T-helper 1 cell (primary cell): ENCODE measurements at places on chromosomes 3 and 15.
A peak's percentile ranks its signal among the peaks of the same experiment; 100 is the strongest.

DNA sequence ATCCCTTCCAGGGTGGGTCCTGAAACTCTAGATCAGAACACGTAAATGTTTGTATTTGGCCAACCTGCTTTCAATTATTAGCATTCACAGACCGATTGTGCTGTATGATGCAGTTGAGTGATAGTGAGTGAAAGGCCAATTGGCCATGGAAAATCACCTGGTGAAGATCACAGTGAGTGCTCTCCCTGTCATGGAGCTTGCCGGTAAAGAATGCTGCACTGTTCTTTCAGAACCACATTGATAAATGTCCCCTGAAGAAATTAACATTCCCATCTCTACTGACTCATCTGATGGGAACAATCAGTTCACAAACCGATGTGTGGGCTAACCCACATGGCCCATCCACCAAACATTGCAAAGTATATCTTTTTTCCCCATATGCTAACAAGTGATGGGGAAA lies 324.8 kb upstream of the TBL1XR1 start:
- no peak for DNase-seq

GRCh38 chr15:50764461-50765194 lies 878 bp downstream of the SPPL2A start:
- DNase-seq = no peak

GRCh38 chr3:40725031-40725430 lies 200.3 kb downstream of the ZNF621 start:
- DNase-seq = no peak

DNA sequence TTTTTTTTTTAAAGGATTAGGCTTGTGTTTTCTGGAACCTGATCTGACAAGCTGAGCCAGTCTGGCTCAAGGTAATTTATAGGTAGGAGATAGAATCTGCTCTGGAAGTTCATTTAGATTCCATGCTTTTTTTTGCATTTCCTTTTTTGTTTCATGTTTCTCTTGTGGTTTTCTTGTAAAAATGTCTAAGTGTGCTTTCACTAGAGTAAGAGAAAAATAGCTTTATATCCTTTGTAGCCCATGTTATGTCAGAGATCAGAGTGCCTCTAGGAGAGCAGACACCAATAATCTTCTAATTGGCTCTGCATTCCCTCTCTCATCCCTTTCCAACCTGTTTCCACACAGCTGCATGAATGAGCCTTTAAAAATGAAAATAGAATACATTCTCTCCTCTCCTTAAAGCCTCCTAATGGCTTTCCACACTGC lies 389.8 kb upstream of the KCNMB2 start:
- no peak for DNase-seq

DNA sequence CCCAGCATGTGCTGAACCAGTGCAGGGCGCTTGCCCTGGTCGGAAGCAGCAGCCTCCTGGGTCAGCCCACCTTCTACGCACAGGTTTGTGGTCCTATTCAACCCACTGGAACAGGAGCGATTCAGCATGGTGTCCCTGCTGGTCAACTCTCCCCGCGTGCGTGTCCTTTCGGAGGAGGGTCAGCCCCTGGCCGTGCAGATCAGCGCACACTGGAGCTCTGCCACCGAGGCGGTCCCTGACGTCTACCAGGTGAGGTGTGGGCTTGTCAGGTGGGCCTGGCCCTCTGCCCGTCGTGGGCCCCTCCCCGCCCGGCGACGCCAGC lies 8.2 kb downstream of the MAN2A2 start:
- no peak for DNase-seq

- DNase-seq = no peak
Observed at GRCh38 chr3:38487323-38487722, 8.8 kb upstream of the EXOG start.

GRCh38 chr3:60307562-60308199 lies 943.6 kb downstream of the FHIT start:
- DNase-seq = no peak

DNA sequence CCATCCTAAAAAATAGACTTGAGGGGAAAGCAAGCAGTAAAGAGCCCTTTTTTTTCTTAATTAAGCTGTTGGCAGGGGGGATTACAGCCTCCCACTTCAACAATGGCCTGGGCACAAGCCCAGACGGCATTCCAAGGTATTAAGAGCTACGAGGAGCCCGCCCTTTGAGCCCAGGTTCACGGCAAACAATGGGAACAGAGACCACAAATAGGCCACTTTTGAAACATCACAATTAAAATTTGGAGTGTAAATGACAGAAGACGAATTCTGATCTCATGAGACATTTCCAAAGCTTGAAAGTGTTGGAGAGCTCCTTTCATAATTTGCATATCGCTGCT lies 8.9 kb downstream of the CHSY1 start:
- no peak for DNase-seq

DNA sequence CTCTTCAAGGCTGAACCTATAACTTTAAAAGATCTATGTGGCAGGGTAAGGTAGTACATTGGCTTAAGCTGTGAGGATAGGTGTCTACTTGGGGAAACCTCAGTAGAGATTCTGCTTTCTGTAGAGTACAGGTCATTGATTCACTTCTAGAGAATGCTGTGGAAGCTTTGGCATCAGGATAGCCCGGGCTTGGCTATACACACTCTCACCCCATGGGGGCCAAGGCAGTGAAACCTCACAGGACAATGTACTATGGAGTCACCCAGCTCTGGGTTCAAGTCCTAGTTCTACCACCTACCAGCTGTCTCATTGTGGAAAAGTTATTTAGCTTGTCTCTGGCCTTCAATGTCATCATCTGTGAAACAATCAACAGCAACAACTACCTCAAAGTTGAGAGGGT lies 9.0 kb downstream of the MTFMT start:
- no peak for DNase-seq

DNA sequence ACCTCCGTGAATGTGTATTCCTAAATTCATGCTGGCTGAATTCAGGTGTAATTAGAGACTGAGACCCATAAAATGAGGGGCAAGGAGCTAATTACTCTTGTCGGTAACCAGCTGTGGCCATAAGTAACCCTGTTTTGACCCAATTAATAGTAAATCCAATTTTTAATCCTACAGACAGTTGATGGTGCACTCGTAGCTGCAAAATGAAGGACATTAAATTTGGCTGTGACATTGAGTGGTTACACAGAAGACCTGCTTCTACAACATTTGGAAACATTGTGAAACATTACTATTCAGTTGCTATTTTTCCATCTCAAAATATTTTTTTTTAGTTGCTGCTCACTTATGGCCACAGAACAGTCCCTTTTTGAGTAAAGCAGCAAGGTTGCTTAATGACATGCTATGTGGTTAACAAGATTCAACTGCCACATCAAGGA lies 33.0 kb downstream of the MBNL1 start:
- peak; percentile 61 for DNase-seq

DNA sequence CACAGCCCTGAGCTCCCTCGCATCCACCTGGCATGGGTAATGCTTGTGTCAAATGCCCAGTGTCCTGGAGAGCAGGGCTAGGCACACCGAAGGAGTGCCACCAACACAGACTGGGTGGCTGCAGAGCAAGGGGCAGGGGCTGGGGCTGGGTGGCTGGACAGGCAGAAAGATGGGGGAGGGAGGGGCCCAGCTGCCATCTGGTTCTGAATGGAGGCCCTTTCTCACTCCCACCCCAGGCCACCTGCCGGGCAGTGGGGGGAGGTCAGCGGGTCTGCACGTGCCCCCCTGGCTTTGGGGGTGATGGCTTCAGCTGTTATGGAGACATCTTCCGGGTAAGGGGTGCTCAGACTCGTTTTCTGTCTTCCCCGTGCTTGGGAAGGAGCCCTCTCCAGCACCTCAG lies 17.0 kb downstream of the STAB1 start:
- DNase-seq = no peak

- DNase-seq = no peak
Observed at GRCh38 chr3:60767536-60767935, 483.7 kb downstream of the FHIT start.

- DNase-seq = no peak
Observed at GRCh38 chr3:24242012-24242698, 252.5 kb downstream of the THRB start.

GRCh38 chr3:46850468-46850779 lies 12.8 kb downstream of the MYL3 start:
- no peak for DNase-seq

GRCh38 chr3:125615256-125615655 lies 20.0 kb upstream of the OSBPL11 start:
- no peak for DNase-seq

DNA sequence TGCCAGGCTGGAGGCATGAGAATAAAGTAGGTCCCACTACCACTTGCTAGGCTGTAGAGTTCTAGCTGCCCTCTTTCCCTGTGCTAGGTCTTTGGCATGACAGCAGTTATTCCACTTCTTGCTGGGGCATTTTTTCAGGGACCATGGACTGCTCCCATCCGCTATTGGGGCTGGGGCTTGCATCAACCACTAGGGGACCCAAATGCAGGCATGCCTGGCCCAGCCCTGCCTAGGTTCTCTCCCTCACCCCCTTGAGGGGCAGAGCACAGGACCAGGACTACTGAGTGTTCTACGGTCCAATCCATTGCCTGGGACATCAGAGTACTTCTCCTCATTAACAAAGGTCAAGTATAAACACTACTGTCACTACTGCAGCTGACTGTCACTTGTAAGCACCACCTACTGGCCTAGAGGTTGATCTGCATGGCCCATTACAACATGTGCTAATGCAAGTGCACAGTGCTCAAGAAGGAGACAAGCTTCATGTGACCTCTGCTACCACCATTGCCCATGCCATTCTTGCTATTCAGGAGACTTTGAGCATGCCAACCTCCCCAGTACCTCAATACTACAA lies 270.5 kb downstream of the MBNL1 start:
- DNase-seq = no peak

DNA sequence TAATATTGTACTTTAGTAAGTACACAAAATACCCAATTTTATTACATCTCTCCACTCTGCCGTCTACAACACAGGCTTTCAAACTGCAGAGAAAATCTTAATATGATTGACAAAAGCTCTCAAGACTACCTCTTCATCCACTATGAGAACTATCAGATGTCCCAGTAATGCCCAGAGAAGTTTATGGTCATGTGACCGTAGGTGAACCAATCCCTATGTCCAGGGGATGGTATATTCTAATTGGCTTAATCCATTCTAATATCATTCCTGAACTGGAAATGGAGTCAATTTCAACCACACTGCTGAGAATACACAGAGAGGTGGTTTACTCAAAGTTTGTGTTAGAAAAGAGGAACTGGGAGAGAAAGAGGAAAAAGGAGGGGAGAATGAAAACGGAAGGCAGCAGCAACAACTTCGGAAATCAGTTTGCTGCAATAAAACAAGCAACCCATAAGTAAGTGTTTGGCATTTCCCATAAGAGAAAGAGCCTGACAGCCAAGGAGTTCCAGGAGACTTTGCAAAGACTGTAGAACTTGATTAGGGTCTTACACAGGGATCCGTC lies 7.3 kb downstream of the SST start:
- no peak for DNase-seq

DNA sequence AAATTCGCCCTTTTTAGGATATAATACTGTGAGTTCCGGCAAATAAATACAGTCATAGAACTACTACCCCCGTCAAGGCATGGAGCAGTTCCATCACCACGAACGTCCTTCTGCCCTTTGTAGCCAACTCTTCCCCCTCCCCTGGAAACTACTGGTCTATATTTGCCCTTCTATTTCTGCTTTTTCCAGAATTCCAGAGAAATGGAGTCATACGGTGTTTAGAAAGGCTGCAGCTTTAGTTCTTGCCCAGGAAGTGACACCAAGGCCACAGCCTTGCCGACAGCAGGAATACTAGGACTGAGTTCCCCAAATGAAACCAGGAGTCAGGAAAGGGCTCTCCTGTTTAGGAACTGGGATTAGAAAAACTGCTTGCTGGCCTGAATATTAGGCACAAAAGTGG lies 291.2 kb downstream of the FAM43A start:
- no peak for DNase-seq

DNA sequence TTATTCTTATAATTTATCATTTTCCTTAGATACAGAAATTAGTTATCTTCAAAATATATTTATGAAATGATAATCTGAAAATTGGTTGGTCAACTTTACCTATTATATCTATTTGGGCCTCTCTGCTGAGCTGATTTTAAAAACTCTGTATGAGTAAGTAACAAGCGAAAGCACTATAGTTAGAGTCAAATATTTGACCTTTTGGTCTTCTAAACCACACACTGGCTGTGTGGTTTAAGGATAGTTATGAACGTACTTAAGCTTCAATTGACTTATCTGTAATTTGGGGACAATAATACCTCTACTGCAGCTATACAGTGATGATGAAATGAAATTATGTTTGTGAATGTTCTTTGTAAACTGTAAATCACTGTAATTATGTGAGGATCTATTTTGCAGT lies 763.9 kb upstream of the GRM7 start:
- no peak for DNase-seq

DNA sequence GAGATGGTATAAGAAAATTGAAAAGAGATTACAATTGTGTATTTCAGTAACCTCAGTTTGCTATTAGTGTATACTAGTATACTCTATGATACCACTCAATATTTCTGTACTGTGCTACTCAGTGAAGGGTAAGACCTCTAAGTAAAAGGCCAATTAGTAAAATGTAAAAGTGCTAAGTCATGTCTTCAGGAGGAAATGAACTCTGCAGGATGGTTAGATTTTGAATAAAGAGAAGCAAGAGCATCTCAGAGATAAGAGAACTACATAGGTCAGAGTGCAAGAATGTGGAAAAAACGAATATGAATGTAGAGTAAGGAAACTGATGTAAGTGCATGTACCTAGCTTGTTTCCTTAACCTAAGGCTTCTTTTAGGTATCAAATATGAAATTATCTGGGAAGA lies 796.6 kb upstream of the GBE1 start:
- no peak for DNase-seq

DNA sequence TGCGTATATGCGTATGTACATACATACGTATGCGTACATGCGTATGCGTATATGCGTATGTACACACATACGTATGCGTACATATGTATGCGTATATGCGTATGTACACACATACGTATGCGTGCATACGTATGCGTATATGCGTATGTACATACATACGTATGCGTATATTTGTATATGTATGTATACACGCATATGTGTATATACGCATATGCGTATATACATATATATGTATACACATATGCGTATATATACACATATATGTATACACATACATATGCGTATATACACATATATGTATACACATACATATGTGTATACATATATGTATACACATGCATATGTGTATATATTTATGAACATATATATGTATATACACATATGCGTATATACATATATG lies 12.1 kb downstream of the MCTP2 start:
- DNase-seq = no peak

GRCh38 chr3:142064454-142064853 lies 84.9 kb downstream of the TFDP2 start:
- no peak for DNase-seq

DNA sequence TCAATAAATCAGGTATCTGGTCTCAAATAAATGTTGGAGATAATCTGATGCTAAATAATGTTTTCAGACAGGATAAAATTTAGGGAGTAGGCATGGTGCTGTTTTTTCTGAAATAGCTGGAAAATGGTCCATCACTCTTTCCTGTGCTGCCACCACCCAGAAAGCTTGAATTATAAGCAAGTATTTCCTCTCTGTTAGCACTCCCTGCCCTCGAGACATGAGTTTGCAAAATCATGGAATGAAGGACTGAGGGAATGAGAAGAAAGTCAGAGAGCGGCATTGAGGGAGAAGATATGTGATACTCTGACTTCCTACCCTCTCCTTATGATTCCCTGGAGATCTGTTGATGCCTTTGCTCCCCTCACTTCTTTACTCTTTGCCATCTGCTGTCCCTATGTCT lies 1095.7 kb downstream of the IGSF11 start:
- no peak for DNase-seq

GRCh38 chr3:147760085-147760484 lies 350.9 kb downstream of the ZIC1 start:
- no peak for DNase-seq
